Frontal cortex (tissue), 4 donors: ENCODE measurements at places on chromosomes 2 and 18. TPM values are rescaled to one million over a fixed set of nuclear protein-coding genes. Genes with fewer than 3 reads are reported as not detected.

Gene CAVIN2
- total RNA-seq: 3.3 TPM

Gene PTMA
- total RNA-seq: 958 TPM

Gene MLPH
- 0.82 TPM for total RNA-seq

Gene CYB5A
- total RNA-seq: 9.0 TPM
